ENCODE measurements at places on chromosomes 5 and 9.
A peak's percentile ranks its signal among the peaks of the same experiment; 100 is the strongest.

GRCh38 chr5:102858808-102859207 is 103.7 kb downstream of the PAM start:
- peak; percentile 33 for DNase-seq

DNA sequence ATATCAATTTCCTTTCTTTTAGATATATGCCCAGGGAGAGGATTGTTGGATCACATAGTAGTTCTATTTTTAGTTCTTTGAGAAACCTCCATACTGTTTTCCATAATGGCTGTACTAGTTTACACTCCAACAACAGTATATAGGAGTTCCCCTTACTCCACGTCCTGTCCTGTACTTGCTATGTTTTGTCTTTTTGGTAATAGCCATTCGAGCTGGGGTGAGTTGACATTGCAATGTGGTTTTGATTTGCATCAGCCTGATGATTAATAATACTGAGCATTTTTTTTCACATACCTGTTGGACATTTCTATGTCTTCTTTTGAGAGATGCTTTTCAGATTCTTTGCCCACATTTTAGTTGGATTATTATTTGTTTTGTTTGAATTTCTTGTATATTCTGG is 445.9 kb downstream of the NTRK2 start:
- peak; percentile 31 for DNase-seq

GRCh38 chr5:172779691-172780341 is 8.8 kb upstream of the DUSP1 start:
- DNase-seq = no peak

- no peak for DNase-seq
Measured at GRCh38 chr9:131273856-131274673, 2.2 kb downstream of the FAM78A start.

GRCh38 chr5:118988866-118989180 is 476 bp upstream of the DTWD2 start:
- DNase-seq = no peak

DNA sequence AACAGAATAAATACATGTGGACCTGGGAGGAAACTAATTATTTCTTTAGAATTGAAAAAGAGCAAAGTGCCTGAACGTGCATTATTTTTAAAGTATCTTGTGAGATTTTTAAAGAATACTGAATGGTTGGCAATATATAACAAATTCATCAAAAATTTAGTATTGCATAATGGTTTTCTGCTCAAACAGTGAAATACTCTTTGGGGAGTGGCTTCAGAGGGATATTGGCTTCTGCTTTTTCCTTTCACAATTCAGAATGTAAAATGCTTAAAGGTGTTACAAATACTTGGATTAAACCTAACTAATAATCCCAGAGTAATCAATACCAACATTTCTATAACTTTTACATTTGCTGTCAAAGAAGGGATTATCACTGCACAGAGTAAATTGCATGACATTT is 379.3 kb upstream of the CHD1 start:
- no peak for DNase-seq

DNA sequence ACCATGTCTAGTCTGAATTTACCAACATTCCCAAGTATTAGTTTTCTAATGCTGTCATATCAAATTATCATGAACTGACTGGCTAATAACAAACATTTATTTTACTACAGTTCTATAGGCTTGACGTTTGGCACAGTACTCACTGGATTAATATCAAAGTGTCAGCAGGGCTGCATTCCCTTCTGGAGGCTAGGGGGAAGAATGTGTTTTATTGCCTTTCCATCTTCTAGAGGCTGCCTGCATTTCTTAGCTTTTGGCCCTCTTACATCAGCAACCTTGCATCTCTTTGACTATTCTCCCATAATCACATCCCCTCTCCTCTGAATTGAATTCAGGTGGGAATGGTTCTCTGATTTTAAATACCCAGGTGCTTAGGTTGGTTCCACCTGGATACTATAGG is 84.7 kb downstream of the EDIL3 start:
- DNase-seq = peak; percentile 44

GRCh38 chr5:151660616-151661495 is 25.9 kb downstream of the SPARC start:
- peak; percentile 87 for DNase-seq

GRCh38 chr9:124088476-124088837 is 76.9 kb downstream of the LHX2 start:
- no peak for DNase-seq
